ENCODE measurements at places on chromosomes 6 and 20.

DNA sequence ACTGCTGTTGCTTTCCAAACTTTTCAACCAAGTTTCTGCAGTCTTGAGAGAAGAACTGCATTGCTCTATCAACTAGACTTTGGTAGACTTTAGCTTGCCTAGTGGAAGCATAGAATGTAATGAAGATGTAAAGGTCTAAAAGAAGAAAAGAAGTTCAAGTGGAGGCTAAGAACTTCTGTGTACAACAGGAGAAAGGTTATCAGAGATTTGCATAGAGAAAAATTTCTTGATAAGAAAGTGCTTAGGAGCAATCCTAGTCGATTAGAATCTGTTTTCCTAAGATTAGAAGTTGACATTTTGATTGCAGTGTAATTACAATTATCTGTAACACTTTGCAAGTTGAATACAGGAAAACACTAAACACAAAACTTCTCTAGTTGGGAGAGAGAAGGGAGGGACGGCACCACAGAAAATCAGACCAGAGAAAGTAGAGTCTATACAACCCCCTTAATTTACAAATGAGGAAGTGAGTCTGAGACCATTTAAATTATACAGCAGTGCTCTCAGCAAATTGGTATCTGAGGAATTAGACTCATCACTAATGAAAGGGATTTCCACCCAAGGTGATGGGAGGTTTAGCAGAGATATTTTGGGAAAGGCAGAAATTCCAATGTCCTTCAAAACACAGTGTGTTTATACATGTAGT, 194.3 kb upstream of the MARCKS start:
- no peak for DNase-seq

DNA sequence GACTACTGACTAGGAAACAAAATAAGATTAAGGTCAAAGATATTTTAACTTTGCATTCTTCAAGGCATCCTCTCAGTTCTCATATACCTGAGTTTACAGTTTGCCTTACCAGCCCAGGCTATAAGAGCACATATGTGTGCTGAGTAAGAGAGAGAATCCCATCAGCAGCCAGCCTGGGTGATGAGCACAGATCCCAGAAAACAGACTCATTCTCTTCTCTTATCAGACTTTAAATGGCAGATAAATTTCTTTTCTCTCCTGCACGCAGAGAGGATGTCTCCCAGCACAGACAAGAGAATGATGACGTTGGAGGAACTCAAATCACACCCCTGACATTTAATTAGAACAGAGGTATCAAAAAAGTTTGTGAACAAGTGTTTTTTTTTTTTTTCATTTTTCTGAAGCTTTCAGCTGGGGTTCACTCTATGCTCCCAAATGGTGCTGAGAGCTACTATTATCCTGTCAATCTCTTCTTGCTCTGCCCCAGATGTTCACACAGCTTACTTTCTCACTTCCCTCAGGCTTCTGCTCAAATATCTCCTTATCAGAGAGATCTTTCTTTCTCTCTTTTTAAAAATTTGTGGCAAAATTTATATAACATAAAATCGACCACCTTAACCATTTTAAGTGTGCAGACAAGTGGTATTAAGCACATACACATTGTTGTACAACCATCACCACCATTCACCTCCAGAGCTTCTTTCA, 22.4 kb upstream of the HACE1 start:
- no peak for DNase-seq

DNA sequence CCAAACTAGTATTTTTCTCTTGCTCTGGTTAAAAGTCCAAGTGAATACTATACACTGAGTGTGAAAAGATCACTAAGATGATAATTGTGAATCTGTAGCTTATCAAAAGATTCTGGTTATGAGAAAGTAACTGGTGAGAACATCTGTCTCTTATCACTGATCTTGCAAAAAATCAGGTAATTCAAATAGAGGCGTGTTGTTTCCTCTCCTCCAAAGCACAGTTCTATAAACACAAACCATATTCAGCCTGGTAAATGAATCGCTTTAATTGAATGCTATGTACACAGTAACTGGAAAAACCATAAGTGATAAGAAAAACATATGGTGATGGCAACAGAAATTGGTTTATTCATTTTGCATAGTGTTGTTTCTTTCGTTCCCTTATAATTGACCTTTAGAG, 161.0 kb downstream of the RALGAPA2 start:
- no peak for DNase-seq

DNA sequence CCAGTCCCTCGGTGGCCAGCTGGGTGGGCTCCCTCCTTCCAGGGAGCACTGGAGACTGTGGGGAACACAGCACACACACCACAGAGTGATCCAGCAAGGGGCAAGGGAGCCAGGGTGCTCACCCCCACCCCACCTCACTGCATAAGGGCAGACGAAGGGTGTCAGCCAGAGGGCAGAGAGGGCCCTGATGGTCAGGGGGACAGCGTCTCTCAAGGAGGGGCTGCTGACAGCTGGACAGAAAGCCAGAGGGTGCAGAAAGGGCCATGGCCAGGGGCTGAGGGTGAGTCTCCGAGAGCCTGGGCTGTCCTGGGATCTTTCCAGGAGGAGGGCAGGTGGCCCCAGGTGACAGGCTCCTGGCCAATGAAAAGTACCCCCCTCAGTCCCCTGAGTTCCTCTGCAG, 73.4 kb upstream of the PMEPA1 start:
- DNase-seq = no peak

- DNase-seq = no peak
These were observed 86.9 kb downstream of the SH3BGRL2 start for GRCh38 chr6:79717989-79718388.

DNA sequence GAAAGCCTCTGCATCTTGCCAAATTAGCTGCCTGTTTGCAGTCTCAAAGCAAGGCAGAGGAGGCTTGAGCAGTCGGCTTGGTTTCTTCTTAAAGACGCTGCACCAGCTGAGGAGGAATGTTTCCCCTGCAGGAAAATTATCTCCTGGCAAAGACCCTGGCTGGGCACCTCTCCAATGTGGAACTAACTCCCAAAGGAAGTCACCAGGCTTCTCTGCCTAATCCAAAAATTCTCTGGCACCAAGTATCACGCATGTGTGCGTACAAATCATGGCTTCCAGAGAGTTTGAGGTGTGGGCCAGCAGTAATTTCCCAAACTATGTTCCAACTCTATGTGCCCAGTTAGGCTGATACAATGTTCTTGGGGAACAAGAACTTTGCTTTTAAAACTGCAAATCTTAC, 176.2 kb downstream of the KIF16B start:
- DNase-seq = no peak

GRCh38 chr6:37320646-37321045, 33.1 kb upstream of the RNF8 start:
- no peak for DNase-seq

DNA sequence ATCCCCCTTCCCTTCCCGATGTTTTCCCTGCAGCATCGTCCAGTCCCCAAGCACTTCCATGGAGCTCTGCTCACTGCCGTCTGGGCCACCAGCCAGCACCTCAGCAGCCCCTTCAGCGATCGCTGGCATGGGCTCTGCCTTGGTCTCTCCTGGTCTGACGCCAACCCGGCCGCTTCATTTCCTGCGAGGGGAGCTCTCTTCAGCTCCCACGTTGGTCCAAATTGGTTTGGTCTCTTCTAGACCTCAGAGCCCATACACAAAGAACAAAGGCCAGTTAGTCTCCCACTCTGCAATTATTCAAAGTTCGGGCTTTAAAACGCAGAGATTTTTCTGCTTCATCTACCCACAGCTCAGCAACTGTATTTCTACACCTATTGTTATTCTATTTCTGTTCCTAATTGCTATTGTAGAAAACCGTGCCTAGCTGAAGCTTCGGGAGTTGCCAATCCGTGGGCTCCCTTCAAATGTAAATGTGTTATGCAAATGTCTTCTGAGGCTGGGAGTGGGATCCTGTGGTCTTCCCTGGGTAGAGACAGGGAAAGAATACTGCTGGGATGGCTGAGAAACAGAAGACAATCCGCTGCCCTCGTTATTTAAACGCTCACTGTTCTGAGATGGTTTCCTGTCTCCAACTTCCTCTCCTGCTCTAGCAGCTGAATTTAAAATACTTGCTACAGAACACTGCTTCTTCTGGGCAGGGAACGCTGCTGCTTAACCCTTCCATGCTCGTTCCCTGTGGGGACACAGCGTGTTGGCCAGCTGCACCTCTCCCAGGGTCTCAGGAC, 154.2 kb upstream of the QKI start:
- DNase-seq = no peak

DNA sequence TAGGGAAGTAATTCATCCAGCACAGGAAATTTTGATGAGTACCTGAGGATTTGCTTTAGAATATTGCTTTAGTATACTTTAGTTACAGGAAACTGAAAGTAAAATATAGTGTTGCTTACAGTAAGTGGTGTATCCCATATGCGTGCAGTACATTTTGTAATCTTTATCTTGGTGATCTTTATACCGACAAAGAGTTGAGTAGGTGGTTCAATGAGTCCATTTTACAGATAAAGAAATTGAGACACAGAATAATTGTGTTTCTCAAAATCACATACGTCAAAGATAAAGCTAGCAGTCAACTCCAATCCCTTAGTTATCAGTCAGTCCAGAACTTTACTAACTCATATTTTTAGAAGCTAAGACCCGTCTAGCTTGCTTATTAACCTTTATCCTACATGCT, 65.8 kb upstream of the E2F3 start:
- no peak for DNase-seq

DNA sequence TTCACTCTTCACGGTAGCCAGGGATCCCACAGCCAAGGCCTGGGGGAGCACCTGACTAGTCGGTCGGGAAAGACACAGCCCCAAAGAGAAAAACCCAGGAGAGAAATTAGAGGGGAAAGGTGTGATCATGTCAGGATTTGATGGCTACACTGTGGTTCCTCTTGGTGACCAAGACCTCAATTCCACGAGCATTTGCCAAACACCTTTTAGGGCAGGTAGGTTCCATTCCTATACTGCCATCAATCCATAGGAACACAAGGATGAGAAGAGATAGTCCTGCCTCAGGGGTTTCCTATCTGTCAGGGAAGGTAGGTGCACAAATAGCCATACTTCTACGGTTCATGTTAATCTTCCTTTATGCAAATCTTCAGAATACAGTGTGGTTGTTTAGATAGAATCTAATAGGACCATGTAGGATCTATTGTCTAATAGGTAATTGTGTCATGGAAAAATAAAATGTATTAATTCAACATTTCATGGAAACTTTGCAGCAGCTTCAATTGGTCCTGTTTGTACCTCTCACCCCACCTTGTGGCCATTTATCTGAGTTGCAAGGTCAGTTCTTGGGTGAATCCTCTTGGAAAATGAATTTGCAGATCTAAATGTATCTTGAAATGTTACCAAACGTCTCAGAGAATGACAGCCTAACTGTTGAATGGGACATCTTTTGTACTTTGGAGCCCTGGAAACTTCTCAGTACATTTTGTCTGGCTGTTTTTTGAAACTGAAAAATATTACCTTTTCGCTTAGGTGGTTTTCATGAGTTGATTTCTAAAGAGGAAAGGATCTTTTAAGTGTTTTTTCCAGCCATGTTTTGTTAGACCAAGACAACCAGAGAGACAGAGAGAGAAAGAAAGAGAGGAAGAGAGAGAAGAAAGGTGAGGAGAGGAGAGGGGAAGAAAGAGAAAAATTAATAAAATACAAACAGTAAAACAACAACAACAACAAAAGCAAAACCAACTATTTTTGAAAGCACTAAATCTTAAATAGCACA, 33.7 kb upstream of the IYD start:
- peak; percentile 45 for DNase-seq

DNA sequence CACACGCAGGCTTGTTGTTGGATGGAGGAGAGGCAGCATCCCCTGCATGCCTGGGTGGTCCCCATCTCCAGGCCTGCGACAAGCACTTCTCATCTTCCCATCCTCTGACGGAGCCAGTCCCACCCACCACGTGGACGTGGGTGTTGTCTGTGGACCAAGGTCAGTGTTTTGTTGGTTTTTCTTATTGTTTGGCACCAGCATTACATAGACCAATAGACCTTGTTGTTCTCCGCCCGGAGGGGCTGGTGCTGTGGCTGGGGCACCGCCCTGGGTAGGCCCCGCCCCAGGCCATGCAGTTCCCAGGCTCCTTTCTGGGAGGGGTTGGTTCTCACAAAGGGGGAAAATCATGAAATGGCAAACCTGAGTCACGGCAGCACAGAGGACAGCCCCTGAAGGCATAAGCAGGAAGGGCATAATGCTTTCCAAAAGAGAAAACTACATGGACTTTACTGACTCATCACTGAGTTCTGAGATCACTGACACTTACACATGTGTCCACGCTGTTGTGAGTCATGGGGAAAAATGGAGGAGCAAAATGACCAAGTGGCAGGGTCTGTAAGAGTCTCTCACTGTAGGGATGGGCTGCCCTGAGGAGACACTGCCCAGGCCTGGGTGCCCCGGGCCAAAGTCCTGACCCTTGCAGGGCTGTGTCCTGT, 90.8 kb downstream of the THBS2 start:
- no peak for DNase-seq

- no peak for DNase-seq
These were observed 5.6 kb downstream of the RPP21 start for GRCh38 chr6:30350524-30350923.

- no peak for DNase-seq
These were observed 275.5 kb downstream of the PTPRK start for GRCh38 chr6:128244751-128245405.

DNA sequence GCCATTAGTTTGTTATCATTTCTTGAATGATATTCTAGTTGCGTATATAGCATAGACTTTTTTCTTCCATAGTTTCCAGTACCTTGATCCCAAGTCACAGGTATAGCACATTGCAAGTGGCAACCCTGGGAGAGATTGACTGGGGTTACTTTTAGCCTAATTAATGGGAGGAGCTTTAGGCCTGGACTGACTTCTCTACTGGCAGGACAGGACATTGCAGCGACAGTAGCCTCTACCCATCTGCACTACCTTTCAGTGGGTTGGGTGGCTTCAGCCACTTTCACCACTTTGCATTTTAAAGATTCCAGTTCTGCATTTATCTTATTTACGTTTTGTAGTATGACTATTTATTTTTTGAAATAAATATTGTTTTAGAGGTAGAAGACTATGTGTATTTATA, 320.3 kb downstream of the RIMS1 start:
- DNase-seq = no peak

All from activated CD4-positive, alpha-beta T cell treated with anti-CD3 and anti-CD28 coated beads, Interleukin-2, amount 10 ng/mL, durations not matched to agents 7 days and 5 days (primary cell).